ENCODE measurements at places on chromosomes 1 and 21.

GRCh38 chr21:33981391-33982101 lies 65.9 kb upstream of the ATP5PO start:
- DNase-seq = no peak

GRCh38 chr1:229617351-229618100 lies 8.4 kb downstream of the TAF5L start:
- no peak for DNase-seq

- no peak for DNase-seq
These were observed 10.0 kb downstream of the ARF1 start for GRCh38 chr1:228092342-228093049.

DNA sequence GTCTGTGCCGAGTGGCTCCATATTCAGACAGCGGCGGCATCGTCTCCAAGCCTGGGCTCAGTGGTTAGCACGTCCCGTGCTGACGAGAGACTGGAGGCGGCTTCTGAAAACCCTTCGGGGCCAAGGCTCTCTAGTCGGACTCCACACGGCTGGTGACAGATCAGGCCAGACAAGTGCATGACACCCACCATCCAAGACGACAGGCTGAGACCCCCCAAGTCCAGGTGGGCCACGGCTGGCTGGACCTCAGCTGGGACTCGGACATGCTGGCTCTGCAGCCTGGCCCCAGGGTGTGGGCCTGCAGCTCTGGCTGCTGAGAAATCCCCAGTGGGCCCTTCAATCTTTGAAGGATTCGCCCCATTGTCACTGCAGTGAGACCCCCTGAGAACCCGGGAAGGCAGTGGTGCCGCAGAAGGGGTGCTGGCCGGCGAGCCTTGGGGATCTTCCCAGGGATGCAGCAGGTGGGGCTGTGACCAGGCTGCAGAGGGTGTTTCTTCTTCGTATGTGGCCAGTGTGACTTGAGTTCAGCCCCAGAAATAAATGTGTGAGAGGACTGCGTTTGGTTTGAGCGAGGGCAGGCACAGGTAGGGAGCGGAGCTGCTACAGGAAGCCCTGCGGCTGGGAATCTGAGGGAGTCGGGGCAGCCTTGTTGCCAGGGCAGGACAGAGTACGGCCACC lies 15.9 kb upstream of the SLC19A1 start:
- no peak for DNase-seq

DNA sequence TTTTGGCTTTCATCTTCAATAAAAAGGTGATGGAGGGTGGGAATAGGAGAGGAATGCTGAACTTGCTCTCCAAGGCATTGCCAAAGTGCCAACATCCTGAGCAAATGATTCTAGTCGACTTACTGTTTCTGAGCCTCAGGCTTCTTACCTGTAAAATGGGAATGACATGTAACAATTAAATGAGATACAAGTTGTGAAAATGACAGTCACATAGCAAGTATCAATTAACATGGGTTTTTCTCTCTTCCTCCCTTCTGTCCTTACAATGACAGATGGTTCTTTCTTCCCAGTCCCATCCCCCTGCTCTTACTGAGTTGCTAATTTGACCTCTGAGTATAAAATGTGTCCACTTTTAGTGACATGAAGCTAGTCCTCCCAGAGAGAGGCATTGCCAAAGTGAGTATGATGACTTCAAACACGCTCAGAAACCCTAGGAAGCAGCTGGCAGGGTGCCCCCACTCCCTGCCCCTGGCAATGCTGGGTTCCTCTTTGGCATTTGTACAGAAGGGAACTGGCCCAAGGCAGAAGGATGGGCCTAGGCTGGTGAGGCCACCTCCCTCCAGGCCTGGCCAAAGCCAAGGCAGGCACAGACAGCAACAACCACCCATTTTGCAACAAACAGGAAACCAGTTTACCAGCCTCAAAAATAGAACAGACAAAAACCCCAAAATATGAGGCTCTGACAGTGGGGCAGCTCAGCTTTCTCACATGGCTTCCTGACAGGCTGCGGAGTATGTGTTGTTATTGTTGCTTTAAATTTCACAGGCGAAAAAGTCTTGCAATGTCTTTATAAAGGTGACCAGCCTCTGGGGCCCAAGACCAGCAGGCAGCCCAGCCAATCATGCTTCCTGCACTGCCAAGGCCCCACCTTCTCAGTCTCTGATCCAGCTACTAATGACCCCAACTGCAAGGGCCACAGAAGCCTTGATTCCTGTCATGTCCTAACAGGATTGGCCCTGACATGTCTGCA lies 115.9 kb downstream of the HIVEP3 start:
- no peak for DNase-seq

- DNase-seq = no peak
These were observed 119.2 kb downstream of the ITSN1 start for GRCh38 chr21:33761441-33762036.

DNA sequence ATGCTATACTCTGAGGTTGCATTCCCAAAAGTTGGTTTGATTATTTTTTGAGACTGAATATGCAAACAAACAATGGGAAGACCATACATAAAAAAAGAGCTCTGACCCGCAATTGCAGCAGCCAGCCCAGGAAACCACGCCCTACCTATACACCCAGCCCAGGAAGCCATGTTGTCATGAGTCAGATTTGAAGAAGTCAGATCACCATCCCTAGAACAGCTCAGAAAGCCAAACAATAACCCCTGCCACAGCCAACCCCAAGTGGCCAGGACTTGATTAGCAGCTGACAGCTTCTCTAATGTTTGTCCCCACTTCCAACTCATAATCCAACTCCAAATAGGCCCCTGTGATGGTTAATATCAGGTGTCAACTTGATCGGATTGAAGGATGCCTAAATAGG lies 621.9 kb downstream of the NPHP4 start:
- DNase-seq = no peak

DNA sequence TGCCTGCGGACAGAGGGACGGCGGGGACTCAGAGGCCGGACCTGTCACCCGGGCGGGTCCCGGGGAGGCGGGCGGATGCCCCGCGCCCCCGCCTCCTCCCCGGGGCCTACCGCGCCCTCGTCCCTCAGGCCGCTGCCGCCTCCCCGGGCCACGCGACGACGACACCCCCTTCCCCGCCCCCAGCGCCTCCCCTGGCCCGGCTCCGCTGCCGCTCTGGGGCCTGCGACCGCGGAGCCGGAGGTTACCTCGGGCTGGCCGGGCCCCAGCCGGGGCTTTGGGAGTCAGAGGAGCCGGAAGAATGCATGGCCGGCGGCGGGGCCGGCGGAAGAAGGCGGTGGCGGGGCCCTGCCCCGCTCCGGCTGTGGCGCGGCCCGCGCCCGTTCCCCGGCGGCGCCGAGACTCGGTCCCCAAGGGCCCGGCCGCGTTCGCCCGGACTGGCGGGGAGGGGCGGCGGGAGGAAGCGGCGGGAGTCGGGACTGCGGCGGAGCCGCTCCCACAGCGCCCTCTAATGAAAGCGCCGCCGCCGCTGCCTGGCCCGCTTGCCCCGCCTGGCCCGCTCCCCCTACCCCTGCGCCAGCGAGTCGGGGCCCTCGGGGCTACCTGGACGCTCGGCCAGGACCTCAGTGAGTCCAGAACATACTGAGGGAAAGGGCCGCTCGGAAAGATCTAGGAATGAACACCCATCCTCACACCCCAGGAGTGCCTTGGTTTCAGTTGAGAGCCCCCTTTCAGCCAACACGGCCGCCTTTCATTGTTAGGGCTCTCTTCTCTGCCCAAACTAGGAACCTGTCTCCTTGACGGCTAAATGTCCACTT lies at the start of gene LPGAT1:
TSS of gene LPGAT1 (minus strand) at position 436 of the 815 bp plus-strand sequence. CDS start 1,467 bp downstream, outside the sequence.
- peak; percentile 51 for DNase-seq

- no peak for DNase-seq
These were observed 10.9 kb upstream of the UBR4 start for GRCh38 chr1:19220991-19221390.

GRCh38 chr1:32693455-32694174 lies 9.0 kb downstream of the SYNC start:
- no peak for DNase-seq

DNA sequence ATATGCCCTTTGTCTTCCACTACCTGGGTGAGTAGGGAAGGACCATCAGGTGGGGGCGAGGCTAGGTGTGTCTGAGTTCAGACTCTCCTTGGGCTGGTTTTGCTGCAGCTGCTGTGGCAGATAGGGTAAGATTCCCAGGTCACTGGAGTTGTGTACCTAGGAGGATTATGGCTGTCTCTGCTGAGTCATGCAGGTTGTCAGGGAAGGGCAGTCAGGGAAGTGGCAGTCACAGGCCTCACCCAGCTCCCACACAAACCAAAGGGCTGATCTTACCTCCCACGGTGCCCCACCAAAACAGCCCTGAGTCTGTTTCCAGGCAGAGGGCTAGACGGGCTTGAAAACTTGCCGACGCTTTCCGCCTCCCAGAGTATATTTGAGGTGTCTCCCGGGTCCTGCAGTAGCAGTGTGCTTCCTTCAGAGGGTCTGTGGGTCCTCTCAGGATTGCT lies 201.6 kb upstream of the PLXNA2 start:
- no peak for DNase-seq
